HFFc6 (cell line): ENCODE measurements at places on chromosomes 3 and 15. TPM values are rescaled to one million over a fixed set of nuclear protein-coding genes. Genes with fewer than 3 reads are reported as not detected.

GRCh38 chr15:39665629-39666250, 84.9 kb downstream of the THBS1 start:
- H3K4me1 ChIP-seq, result peaks cover 59% of the 10 kb centered on the region
- H3K27me3 ChIP-seq, result peaks cover 1% of the 10 kb centered on the region; the same call in 1 of the 2 replicates

DNA sequence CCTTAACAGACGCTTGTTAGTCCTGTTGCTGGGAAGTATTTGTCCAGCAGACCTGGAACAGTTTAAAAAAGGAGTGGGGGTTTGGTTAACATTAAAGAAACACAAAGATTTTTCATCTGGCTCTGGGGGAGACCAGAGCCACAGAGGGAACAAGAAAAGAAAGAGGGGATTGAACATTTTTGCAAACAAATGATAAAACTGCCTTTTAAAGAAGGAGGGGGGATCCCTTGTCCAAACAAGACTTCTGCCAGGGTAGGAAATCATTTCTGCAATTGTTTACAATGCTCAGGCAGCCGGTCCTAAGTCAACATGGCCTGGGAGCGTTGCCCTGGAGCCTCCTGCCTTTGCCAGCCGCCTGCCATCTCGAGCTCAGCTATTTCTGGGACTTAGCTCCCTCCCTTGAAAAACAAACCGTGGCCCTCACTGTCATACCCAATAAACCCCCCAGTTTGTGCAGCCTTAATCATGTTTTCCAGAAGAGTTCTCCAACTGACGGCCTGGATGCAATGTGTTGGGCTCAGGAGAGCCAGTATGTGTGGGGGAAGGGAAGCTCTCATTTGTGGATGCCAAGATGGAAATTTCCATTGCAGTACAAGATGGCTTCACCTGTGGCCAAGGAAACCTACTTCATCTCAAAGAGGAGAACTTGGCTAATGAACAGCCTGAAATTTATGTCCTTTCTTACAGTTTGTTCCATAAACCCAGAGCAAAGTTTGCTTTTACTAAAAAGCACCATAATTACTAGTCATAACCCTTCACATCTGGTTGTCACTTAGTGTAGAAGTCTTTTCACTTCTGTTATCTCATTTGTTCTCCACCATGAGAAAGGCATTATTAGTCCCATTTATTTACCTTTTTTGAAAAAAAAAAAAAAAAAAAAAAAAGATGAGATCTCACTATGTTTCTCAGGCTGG, 75.9 kb upstream of the RNU6-1 start:
- H3K36me3 ChIP-seq, result peaks cover 5% of the 10 kb centered on the region; the same call in 1 of the 2 replicates
- no peak for DNase-seq
- H3K27me3 ChIP-seq, result peaks cover 9% of the 10 kb centered on the region
- H3K4me1 ChIP-seq, result peaks cover 40% of the 10 kb centered on the region
- H3K4me3 ChIP-seq, result peak overlapping the region; percentile 43
- peak overlapping the region; percentile 55; the same call in 1 of the 2 replicates for H3K27ac ChIP-seq

- H3K4me3 ChIP-seq, result no peak overlapping the region
- H3K27ac ChIP-seq, result no peak overlapping the region
- no peak for DNase-seq
- no peaks in the 10 kb centered on the region for H3K36me3 ChIP-seq
These were observed 36.1 kb upstream of the SPESP1 start for GRCh38 chr15:68894208-68894607.

COX5A gene
- 182 to 195 TPM (median 187 TPM) in 3 replicates for total RNA-seq

DNA sequence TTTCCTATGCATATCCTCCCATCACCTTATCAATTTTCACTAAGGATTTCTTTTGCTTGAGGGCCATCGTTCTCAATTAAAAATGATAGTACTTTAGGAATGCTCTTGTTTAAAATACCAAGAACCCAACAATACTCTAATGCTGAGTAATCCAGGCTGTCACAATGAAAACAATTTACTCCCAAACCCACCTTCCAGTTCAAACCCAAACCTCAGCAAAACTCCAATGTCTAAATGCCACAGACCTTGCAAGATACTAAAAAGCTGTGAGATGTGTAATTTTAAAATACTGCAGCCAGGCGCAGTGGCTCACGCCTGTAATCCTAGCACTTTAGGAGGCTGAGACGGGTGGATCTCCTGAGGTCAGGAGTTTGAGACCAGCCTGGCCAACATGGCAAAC, 889.8 kb downstream of the ROBO1 start:
- peak overlapping the region; percentile 31 for H3K4me3 ChIP-seq
- H3K27ac ChIP-seq, result peak overlapping the region; percentile 72; the same call in 1 of the 2 replicates
- H3K27me3 ChIP-seq, result no peaks in the 10 kb centered on the region
- peak; percentile 55 for DNase-seq
- H3K4me1 ChIP-seq, result peaks cover 72% of the 10 kb centered on the region

GRCh38 chr15:35725353-35725752, 179.4 kb upstream of the DPH6 start:
- H3K4me3 ChIP-seq, result peak overlapping the region; percentile 44; the same call in 1 of the 2 replicates
- peak overlapping the region; percentile 72 for H3K27ac ChIP-seq
- peaks cover 3% of the 10 kb centered on the region; the same call in 1 of the 2 replicates for H3K27me3 ChIP-seq
- DNase-seq, result peak; percentile 59

GRCh38 chr3:78804251-78805037, 963.4 kb downstream of the ROBO1 start:
- peaks cover 22% of the 10 kb centered on the region for H3K4me1 ChIP-seq
- H3K36me3 ChIP-seq, result peaks cover 4% of the 10 kb centered on the region

SERINC4 gene
- 0.11 TPM in 1 of 3 replicates, not detected in the others for total RNA-seq

- peaks cover 2% of the 10 kb centered on the region; the same call in 1 of the 2 replicates for H3K27me3 ChIP-seq
- H3K27ac ChIP-seq, result peak overlapping the region; percentile 66
- DNase-seq, result peak; percentile 92
- H3K4me1 ChIP-seq, result peaks cover 30% of the 10 kb centered on the region
These were observed 35.3 kb downstream of the TLE3 start for GRCh38 chr15:70062321-70062956.

DNA sequence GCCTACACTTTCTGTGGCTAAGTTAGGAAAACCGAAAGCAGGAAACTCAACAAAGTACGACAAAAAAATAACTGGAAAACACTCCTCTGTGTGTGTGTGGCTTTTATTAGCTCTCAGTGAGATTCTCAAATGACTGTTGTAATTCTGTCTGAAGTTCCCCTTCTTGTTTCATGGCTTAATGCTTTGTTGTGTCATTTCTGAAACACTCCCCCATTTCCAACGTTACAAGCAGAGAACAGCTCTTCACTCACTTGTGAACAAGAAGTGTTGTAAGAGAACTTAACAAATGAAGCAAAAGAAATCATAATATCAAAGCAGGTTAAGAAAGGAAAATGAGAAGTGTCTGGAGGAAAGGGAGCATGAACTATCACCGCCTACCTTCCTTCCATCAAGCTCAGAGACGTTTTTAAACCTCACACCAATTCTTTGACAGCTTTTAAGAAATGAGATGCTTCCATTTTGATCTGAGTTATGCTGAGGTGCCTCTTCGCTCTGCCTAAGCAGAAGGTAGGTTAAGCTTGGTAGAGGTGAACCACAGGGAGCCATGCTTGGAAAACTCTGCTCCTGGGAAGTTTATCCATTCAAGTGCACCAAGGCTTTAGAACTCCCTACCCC, 12.4 kb upstream of the SEC62 start:
- DNase-seq, result no peak
- peaks cover 4% of the 10 kb centered on the region for H3K27me3 ChIP-seq
- no peak overlapping the region; the same call in 1 of the 2 replicates for H3K27ac ChIP-seq
- H3K4me3 ChIP-seq, result peak overlapping the region; percentile 45
- peaks cover 14% of the 10 kb centered on the region for H3K4me1 ChIP-seq

- DNase-seq, result no peak
- no peaks in the 10 kb centered on the region for H3K36me3 ChIP-seq
- H3K4me3 ChIP-seq, result no peak overlapping the region
- peaks cover 11% of the 10 kb centered on the region for H3K4me1 ChIP-seq
- H3K27ac ChIP-seq, result no peak overlapping the region
- no peaks in the 10 kb centered on the region; the same call in 1 of the 2 replicates for H3K27me3 ChIP-seq
These were observed 413.7 kb upstream of the TBL1XR1 start for GRCh38 chr3:177610686-177611633.

GRCh38 chr3:23493889-23494288, 290.8 kb downstream of the UBE2E2 start:
- no peaks in the 10 kb centered on the region for H3K27me3 ChIP-seq
- no peak for DNase-seq
- H3K36me3 ChIP-seq, result no peaks in the 10 kb centered on the region
- no peak overlapping the region for H3K4me3 ChIP-seq
- H3K27ac ChIP-seq, result no peak overlapping the region
- H3K4me1 ChIP-seq, result peaks cover 52% of the 10 kb centered on the region

- peaks cover 16% of the 10 kb centered on the region for H3K4me1 ChIP-seq
- H3K4me3 ChIP-seq, result no peak overlapping the region
- no peaks in the 10 kb centered on the region for H3K27me3 ChIP-seq
- no peak for DNase-seq
- no peak overlapping the region for H3K27ac ChIP-seq
These were observed 81.5 kb downstream of the CSNK1G1 start for GRCh38 chr15:64274341-64274950.

DNA sequence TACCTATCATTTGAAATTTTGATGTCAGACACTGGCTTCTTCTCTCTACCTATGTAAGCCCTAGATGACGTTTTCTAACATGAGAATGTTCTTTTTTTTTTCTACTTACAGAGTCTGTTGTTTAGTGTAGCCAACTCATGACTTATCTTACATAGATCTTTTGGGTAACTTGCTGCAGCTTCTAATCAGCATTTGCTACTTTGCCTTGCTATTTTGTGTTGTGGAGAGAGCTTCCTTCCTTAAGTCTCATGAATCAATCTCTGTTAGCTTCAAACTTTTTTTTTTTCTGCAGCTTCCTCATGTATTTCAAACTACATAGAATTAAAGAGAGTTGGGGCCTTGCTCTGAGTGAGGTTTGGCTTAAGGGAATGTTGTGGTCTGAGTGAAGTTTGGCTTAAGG, 568.7 kb upstream of the BCHE start:
- no peaks in the 10 kb centered on the region for H3K4me1 ChIP-seq
- H3K27ac ChIP-seq, result no peak overlapping the region
- no peaks in the 10 kb centered on the region for H3K27me3 ChIP-seq
- H3K4me3 ChIP-seq, result no peak overlapping the region

- H3K36me3 ChIP-seq, result peaks cover 4% of the 10 kb centered on the region; the same call in 1 of the 2 replicates
- no peak overlapping the region; the same call in 1 of the 2 replicates for H3K27ac ChIP-seq
- no peak for DNase-seq
- peaks cover 3% of the 10 kb centered on the region for H3K27me3 ChIP-seq
- H3K4me1 ChIP-seq, result peaks cover 44% of the 10 kb centered on the region
These were observed 90.5 kb downstream of the IGF1R start for GRCh38 chr15:98738689-98739401.

SHF gene
- total RNA-seq, result 2.1 to 3.4 TPM (median 2.4 TPM) in 3 replicates

DNA sequence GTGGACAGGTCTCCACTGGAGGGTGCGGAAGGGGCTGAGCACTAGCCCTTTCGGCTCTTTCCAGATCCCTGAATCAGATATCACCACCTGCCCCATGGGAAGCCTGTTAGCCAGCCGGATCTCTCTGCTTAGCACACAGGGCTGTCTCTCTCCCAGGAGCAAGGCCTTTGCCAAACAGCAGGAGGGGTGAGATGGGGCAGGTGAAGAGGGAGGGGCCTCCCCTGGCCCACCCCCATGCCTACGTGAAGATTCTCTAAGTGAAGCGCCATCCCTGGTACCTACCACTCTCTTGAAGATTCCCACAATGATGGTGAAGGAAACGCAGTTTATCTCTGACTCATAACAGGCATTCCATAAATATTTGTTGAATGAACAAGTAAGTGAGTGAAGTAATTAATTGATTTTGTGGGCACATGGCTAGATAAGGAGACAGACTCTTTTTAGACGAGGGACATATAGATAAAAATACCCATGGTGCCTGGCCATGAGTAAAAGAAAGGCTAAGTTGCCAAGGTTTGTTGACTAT, 19.6 kb upstream of the HCN4 start:
- H3K36me3 ChIP-seq, result no peaks in the 10 kb centered on the region
- H3K27ac ChIP-seq, result no peak overlapping the region
- peaks cover 18% of the 10 kb centered on the region for H3K4me1 ChIP-seq

FBXO40 gene
- total RNA-seq, result not detected in 3 replicates

- H3K27me3 ChIP-seq, result no peaks in the 10 kb centered on the region
- no peak for DNase-seq
- no peaks in the 10 kb centered on the region for H3K36me3 ChIP-seq
These were observed 123.2 kb downstream of the DNAJB8 start for GRCh38 chr3:128343287-128344051.

- no peaks in the 10 kb centered on the region for H3K36me3 ChIP-seq
- peaks cover 7% of the 10 kb centered on the region for H3K4me1 ChIP-seq
- peaks cover 15% of the 10 kb centered on the region for H3K27me3 ChIP-seq
These were observed 42.3 kb upstream of the KLHL25 start for GRCh38 chr15:85837011-85837433.

ITPKA gene
- 1.6 to 2.6 TPM (median 2.2 TPM) in 3 replicates for total RNA-seq

DNA sequence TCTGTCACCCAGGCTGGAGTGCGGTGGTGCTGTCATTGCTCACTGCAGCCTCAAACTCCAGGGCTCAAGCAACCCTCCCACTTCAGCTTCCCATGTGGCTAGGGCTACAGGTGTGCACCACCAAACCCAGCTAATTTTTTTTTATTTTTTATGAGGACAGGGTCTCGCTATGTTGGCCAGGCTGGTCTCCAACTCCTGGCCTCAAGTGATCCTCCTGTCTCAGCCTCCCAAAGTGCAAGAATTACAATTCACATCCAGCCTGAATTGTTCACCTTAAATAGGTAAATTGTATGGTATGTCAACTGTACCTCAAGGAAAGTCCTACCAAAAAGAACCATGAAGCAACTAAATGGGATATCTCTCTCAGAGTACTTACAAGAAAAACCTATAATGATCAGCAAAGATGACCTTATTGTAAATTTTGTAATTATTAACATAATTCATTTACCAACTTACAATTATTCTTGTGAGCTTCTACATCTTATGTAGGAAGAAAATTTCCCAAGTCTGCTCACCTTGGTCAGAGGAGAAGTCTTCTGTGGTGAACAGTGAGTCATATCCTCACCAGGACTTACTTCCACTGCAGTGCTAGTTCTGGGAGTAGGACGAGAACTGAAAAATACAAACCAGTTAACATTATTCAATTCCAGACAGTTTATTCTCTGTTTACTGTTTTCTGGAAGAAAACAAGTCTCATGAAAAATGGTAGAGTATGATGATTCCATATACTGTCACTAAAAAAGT, 54.4 kb downstream of the ULK4 start:
- no peaks in the 10 kb centered on the region for H3K27me3 ChIP-seq
- peaks cover 5% of the 10 kb centered on the region; the same call in 1 of the 2 replicates for H3K4me1 ChIP-seq
- H3K27ac ChIP-seq, result no peak overlapping the region
- no peak overlapping the region for H3K4me3 ChIP-seq
- DNase-seq, result peak; percentile 3

DNA sequence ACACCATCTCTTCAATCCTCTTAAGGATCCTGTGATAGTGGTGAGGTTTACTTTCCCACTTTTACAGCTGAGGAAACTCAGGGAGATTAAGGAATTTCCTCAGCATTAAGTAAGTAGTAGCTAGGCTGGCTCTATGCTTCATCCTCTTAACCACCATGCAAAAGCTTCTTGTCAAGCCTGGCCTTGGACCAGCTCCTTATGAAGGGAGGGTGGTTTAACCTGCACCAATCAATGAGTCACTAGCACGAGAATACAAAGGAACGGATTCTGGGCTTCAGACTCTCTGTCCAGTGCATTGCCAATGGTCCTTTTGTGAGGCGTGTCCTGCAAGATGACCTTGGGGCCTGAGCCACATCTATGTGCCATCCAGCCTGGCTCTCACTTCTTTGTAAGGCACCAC, 202.0 kb upstream of the CFAP20DC start:
- DNase-seq, result no peak
- no peaks in the 10 kb centered on the region for H3K4me1 ChIP-seq
- no peak overlapping the region for H3K27ac ChIP-seq
- H3K4me3 ChIP-seq, result no peak overlapping the region
- no peaks in the 10 kb centered on the region; the same call in 1 of the 2 replicates for H3K27me3 ChIP-seq

B3GNT5 gene
- not detected in 3 replicates for total RNA-seq

GRCh38 chr3:32297366-32297765, 58.9 kb downstream of the CMTM8 start:
- H3K27me3 ChIP-seq, result peaks cover 24% of the 10 kb centered on the region
- H3K36me3 ChIP-seq, result no peaks in the 10 kb centered on the region
- no peak overlapping the region for H3K4me3 ChIP-seq
- no peak overlapping the region for H3K27ac ChIP-seq
- no peak for DNase-seq
- H3K4me1 ChIP-seq, result no peaks in the 10 kb centered on the region
